ENCODE measurements at places on chromosomes 6 and 20.

DNA sequence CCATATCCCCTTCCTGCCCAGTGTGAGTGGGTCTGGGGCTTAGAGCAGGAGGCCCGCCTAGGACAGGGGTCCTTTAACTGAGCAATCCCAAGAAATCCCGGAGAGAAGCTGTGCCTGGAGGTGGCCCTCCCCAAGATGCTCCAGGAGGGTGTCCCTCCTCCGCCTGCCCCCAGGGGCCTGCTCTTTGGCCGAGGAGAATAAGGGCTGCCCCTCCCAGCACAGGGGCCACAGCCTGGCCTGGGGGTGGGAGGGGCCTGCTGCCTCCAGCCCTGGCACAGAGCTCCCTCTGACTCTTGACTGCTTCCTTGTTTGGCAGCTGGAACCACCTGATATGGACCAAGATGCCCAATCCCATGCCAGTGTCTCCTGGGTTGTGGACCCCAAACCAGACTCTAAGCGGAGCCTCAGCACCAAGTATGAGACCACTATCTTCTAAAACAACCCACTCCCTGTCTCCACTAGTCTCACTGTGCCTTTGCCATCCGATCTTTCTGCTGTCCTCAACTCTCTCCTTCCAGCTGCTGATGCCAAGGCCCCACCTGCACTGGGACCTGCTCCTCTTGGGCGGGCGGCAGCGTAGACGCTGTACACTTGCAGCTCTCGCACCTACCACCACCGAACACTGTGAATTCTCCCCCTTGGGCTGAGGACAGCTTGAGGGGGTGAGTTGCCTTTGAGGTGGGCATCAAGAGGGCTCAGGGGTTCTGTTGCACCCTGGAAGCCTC is 54.3 kb downstream of the TCP11 start:
- no peak for DNase-seq

GRCh38 chr20:32510601-32511357 is 74.4 kb downstream of the NOL4L start:
- peak; percentile 49 for DNase-seq

DNA sequence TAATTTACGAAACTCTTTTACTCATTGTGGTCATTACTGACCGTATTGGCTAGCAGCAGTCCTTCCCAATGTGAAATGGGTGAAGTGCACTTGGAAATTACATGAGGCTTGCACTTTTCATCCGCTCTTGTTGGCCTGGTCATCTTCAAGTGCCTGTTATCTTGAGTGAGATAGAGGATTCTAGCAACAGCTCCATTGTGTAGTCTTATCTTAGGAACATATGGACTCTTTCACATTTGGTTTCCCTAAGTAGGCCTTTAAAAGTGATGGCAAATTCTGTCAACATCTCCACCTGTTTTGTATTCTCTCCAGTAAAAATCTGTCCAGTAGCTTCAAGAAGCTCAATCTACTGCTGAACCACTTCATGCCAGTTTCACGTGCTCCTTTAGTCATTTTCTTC is 114.8 kb upstream of the MARCKS start:
- DNase-seq = no peak

DNA sequence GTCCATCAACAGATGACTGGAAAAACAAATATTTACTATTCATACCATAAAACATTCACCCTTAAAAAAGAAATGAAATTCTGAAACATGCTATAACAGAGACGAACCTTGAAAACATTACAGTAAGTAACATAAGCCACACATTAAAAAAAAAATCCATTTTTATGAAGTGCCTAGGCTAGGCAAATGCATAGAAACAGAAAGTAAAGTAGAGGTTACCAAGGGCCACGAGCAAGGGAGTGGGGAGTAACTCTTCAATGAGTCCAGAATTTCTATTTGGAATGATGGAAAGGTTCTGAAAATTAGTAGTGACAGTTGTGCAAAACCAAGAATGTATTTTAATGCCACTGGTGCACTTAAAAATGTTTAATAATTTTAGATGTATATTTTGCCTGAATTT is 47.7 kb downstream of the STAU1 start:
- no peak for DNase-seq

DNA sequence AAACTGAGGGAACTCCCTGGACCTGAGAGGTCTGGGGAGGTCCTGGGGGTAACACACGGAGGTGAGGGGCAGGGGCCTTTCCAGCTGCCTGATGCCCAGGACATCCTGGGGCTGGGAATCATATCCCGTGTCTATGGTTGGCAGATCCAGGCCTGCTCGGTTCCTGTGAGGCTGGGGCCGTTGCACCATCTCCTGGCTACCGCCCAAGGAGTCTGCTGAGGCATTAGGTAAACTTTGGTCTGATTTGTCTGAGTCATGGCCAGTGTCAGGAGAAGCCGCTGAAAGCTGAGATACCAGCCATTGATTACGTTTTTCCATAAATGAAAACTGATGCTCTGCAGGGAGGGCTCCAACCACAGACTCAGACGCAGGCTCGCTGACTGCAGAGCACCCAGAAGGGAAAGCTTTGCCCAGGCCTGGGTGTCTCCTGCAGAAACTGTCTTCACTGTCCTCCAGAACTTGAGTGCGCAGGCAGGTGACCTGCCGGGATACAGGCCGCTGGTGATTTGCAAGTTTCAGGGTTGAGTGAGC is 14.2 kb downstream of the TRAF3IP2 start:
- DNase-seq = no peak

- DNase-seq = no peak
These were observed 28.9 kb downstream of the SLC17A5 start for GRCh38 chr6:73624896-73625295.

DNA sequence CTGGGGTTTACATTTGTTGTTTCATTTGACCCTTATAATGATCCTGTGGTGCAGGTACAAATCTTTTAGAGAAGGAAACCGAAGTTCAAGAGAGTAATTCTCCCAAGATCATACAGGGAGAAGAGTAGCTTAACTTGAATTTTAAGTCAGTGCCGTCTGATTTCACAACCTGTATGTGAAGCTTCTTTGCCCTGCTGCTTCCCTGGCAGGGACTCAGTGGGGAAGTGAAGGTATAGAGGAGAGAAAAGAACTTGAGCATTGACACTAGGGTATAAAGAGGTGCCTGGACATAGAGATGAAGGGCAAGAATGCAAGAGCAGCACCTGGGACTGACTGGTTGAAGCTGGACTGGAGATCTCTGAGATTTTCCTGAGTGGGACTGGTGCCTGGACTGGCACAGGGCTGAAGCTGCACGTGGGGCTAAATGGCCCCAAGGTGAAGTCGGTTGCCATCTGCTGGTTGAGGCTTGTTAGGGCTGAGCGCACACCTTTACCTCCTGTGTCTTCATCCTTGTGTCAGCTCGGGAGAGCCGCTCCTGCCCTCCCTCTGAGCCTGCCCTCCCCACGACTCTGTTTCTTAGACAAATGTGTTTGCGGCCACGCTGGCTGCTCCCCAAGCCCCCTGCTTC is 41.8 kb downstream of the FARS2 start:
- peak; percentile 63 for DNase-seq

DNA sequence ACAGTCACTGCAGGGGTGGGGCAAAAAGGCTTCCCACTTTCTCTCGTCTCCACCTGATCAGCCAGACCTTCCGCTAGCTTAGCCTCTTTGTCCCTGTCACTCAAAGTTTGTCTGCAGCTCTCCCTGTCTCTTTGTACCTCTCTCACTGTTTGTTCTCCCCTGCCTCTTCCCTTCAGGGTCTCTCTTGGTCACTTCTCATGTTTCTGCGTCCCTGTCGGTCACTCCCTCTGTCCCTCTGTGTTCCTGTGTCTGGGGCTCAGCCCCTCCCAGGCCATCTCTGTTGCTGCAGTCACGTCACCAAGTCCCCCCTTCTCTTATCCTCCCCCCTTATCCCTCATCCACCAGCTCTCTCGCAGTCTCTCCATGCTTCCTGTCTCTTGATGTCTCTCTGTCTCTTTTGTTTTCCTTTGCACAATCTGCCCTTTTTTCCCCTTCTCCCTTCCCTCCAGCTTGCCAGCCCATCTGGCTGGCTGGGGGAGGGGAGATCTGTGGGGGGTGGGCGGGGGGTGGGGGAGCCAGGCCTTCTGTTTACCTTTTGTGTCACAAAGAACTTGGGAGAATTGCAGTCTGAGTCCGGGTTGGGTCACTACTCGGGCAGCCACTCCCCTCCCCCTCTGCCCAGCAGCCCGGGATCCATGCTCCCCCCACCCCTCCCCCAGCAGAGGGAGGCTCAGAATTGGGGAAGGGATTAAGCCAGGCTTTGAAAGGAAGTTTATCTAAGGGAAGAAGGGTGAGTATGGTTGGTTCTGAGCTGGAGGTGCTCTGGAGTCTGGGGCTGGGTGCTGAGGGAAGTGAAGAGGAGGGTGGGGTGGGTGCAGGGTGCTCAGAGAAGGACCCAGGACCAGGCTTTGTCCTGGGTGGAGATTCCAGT is 32.3 kb downstream of the FOXP4 start:
- no peak for DNase-seq

DNA sequence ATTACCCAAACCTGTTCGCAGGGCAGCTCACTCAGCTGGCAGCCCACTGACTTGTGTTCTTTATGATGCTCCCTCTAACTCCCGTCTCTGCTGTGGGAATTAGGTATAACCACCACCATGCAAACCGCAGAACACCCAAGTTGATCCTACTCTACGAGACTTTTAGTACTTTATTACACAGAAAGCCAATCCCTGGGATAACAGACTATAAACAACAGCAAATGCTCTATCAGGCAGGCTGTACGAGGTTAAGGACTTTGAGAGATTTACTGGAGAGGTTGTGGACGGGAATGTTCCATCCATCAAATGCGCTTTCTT is 241.1 kb downstream of the FOXC1 start:
- DNase-seq = no peak

DNA sequence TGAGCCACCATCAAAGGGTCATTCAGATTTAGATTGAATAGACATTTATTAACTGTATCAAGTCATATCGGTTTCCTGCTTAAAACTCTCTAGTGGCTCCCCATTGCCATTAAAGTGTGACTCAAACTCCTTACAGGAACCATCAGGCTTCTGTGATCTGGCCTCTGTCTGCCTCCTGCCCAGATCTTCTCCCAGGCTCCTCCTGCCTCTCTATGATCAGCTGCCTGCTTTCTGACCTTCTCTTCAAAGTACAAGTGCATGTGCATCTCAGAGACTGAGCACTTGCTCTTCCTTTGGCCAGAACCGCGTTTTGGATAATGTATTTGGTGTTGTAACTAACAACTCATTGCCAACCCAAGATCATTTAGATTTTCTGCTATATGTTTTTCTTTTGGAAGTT is 52.7 kb downstream of the IL20RA start:
- DNase-seq = no peak

DNA sequence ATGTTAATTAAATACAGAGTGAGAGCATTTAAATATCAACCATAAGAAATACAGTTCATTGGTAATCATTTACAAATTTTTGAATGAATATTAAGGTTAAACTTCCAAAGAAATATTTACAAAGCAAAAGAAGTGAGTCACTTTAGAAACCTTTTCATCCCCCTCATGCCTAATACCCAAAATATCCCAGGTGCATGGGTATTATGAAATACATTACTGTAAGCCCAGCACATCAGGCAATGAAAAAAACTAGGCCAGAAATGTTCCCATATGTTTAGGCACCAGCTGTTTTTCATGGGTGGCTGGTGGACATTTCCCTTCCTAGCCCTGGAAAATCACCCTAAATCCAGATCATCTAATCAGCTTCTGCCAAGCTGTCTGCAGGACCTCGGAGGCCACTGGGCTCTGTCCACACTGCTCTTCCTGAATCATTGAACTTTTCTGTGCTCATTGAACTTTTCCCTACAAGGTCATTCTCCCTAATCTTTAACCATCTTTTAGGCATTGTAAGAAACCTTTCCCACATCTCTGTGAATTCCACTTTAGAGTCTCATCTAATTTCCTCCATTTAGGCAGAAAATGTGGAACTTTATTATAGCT is 145.3 kb upstream of the STXBP5 start:
- DNase-seq = no peak

DNA sequence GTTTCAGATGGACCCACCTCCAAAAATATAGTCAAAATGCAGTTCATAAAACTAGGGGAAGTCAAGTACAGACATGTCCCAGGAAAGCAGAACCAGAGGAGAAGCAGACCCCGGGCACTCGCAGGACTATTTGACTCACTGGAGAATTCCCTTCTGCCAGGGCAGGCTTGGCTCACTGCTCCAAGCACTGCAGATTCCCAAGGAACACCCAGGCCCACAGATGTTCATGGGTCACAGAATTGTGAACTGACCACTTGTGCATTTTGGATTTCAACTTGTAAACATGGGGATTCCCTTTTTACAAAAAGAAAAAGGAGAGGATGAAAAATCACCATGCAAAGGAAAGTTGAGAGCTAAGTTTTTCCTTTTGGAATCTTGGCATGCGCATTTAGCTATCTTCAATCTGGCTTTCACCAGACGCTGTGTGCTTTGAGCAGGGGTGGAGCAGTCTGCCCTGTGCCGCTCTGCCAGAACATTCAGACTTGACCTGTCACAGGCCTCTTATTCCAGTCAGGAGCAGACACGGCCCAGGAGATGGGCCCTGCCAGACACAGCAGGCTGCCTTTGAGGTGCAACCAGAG is 237.5 kb upstream of the TAB2 start:
- no peak for DNase-seq

DNA sequence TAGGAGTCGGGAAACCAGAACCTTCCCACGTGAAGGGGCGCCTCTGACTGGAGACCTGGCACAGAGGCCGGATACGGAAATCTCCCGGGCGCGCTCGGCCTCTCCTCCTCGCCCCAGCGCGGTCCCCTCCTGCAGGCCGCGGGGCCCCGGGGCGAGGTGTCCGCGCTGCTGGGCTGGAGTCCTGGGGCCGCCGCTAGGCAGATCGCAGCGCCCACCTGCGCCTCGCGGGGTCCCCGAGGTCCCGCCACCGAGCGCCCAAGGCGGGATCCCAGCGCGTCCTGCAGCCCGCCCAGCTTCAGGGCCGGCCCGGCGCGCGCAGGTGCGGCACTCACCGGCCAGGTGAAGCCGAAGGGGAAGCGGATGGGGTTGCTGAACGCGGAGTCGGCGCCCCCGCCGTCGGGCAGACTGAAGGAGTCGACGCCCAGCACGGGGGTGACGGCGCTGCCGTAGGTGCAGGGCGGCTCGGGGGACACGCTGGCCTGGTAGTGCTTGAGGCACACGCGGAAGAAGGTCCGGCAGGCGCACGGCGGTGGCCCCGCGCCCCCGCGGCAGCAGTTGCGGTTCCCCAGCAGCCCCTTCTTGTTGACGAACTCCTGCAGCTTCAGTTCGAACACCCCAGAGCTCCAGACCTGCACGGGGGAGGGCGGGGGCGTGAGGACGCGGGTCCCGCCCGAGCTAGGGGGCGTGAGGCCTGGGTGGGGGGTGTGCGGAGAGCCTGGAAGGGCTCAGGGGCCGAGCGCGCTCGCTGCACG is 1.5 kb downstream of the DLL1 start:
- no peak for DNase-seq

GRCh38 chr20:24668384-24668702 is 198.9 kb downstream of the SYNDIG1 start:
- DNase-seq = no peak
